ENCODE measurements at places on chromosomes 7 and 10.

GRCh38 chr7:13981070-13981469 is 8.4 kb downstream of the ETV1 start:
- no peak for DNase-seq

GRCh38 chr10:104643303-104643663 is 2.2 kb downstream of the SORCS3 start:
- DNase-seq, result no peak

- DNase-seq, result peak; percentile 35
These were observed 9.6 kb downstream of the CCL26 start for GRCh38 chr7:75762350-75762917.

DNA sequence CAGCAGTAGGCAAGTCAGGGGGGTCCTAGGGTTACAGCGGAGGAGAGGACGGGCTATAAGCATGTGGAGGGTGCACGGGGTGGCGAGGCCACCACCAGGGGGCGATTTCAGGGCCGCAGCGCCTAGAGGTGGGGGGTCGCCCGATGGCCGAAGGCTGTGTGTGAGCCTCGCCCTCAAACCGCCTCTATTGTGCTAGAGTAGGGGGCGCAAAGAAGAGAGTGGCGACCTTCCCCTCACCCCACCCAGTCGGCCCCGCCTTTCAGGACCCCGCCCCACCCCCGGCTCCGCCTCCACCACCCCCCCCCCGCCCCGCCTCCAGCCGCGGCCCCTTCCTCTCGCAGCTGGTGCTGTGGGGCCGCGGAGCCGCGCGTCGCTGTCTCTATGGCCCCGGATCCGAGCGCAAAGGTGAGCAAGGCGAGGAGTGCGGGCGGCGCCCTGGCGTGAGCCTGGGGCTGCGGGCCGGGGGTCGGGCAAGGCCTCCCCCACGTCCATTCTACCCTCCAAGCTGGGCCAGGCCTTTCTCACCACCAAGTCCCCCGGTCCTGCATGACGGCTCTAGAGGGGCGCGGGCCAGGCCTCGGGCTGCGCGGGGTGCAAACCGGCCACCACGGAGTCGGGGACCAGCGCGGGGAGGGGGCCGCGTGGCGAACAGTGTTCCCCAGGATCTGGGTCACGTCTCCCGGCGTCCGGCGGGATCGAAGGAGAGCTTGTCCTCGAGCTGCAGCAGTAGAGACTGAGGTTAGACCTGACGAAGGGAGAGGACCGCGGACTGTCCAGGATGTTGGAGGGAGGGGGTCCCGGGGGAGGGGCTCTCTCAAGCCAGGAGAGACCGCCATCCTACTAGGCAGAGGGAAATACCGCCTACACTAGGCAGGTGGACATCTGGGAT is at the start of gene SEMA4G:
TSS of gene SEMA4G (plus strand) at position 318 of the 889 bp plus-strand sequence. CDS start 3,409 bp downstream, outside the sequence.
- peak; percentile 61 for DNase-seq

GRCh38 chr10:57699944-57700343 is 567.8 kb downstream of the IPMK start:
- no peak for DNase-seq

DNA sequence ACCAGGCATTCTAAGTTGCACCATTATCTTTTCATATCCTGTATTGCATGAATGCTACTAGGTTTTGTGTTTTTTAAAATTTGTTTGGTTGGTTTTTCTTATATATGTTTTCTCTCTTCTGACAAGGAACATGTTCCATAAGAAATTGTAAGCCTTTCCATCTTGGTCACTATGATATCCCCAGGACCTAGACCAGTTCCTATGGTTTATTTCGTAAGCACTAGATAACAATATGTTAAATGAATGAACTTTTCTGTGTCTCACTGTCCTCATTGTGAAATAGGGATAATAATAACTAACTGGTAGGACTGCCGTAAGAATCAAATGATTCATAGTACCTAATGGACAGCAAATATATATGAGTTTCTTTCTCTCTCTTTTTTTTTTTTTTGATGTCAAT is 146.3 kb downstream of the SEMA3E start:
- no peak for DNase-seq

GRCh38 chr10:24394461-24395190 is 185.7 kb downstream of the KIAA1217 start:
- no peak for DNase-seq

DNA sequence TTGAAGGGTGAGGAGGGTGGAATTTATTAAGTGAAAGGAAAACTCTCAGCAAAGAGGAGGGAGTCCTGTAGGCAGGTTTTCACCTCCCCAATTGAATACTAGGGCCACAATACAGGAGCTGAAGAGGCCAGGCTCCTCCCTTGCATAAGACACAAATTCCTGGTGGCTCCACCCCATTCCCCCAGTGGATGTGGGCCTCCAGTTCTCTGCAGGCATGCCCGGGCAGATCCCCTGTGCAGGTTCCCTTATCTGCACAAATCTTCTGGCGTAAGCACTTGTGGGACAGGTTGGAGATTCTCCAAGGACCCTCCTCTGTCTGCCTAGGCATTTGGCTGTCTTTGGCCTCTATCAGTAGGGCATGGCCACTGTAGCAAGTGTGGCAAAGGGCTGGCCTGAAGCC is 847.1 kb upstream of the MBL2 start:
- DNase-seq, result no peak

DNA sequence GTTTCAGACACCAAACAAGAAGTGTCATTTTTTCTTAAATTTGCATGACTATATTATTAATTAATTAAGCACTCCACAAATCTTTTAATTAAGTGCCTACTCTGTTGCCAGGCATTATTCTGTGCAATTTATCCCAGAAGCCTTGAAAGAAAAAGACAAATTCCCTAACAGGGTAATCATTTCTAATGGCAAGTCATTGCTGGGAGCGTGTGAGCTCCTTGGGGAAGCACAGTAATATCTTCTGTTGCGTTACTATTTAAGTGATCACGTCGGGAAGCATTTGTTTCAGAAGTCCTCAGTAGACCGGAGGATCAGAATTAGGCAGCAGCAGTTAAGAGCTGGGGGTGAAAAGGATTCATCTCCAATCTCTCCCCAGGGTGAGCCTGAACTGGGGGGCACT is 276.8 kb upstream of the RNF32 start:
- no peak for DNase-seq

- DNase-seq, result no peak
These were observed 59.5 kb upstream of the ELMO1 start for GRCh38 chr7:37508118-37508517.

- DNase-seq, result no peak
These were observed 69.3 kb downstream of the MYOF start for GRCh38 chr10:93412801-93413200.

DNA sequence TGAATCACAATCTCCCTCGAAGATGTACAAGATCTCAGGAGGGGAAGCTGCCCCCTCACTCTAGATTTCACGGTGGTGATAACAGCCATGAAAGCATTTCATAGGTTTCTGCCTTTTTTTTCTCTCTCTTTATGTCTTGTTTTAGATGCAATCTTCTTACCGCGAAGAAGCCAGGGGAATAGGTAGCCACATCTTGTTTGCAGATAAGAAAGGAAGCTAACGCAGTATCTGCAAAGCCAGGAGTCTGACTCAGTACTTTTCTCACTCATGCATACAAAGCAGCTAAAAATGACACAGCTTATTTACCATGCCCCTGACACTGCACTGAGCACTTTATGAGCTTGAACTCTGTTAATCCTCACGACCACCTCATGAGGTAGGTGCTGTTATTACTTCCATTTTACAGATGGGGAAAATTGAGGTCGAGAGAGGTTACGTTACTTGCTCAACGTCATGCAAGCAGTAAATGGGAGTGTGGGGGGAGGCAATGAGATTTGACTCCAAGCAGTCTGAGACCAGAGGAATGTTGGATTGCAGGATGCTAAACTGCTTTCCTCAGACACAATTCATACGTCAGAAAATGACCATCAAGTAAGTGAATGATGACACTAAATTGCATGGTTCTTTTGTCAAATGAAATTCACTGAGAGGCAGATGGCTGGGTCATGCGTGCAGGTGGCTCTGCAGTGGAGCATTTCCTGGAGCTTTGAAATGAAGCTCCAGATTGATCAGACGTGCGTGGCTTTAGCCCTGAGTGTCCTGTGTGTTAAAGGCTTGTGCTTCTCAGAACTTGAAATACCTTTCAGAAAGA is 3.3 kb downstream of the MAP3K8 start:
- DNase-seq, result no peak

- DNase-seq, result no peak
These were observed 137.3 kb downstream of the AGMO start for GRCh38 chr7:15424468-15424867.

DNA sequence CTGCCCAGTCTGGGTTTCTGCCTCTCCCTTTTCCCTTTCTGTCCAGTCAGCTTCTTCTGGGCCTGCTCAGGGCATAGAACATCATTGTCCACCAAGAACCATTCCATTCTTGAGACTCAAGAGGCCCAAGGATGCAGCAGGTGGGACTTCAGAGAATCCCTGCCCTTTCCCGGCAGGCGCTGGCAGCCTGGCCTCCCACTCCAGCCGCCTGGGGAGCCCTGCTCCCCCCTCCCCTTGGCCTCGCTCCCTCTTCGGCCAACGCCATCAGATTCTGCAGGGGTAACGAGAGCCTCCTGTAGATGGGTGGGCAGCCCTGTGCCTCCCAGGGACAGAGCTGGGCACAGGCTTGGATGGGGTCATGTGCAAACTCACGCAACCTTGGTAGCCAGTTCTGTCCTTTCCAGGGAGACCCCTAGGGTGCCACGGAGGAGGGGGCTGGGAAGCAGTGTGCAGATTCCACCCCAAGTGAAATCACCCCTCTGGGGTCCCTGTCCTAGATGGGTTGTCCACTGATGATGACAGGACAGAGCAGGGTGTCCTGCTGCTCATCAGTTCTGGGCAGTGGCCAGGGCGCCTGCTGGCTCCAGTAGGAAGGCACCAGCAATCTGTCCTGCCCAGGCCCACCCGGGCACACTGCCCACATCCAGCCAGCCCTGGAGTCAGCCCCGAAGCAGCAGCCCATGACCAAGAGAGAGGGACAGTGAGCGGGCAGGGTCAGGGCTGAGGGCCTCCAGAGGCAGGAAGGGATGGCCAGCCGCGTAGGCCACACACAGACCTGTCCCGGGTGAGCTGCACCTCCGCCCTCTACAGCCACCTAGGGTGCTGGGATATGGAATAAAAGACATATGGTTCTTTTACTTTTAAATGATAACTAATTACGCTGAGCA is 47.7 kb downstream of the RASGEF1A start:
- no peak for DNase-seq

DNA sequence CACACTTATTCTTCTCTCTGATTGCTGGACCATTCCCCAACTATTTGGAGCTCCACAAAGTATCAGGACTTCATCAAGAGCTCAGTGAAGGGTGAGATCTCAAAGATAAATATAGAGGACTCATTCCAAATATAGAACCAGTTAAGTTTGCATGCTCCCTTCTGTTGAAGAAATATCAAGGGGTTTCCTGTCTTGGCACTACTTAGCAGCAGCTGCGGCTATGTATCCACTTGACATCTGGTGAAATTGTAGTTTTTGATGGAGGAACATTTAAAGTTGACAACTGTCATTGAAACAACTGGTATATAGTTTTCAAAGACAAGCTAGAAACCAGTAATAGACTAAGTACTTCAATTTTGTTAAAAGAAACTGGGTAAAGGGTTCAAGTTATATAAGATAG is 1.0 kb upstream of the SPAG6 start:
- no peak for DNase-seq

DNA sequence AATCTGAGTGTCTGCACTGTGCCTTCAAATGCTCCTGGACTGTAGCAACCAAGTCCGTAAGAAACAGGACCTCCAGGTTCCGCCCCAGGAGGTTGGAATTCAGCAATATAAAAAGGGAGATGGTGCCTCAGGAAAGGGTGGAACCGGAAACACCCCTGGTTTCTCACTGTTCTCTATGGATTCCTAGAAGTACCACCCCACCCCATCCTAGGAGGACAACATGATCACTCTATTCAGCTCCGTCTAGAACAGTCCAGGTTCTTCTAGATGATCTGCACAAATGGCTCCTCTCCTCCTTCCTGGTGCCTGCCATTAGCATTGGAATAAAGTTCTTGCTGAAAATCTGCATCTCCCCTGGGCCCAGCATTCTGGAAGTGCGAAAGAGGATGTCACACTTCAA is 7.6 kb upstream of the ZNF12 start:
- DNase-seq, result no peak

GRCh38 chr10:8060704-8061121 is 6.2 kb downstream of the GATA3 start:
- no peak for DNase-seq

- no peak for DNase-seq
These were observed 8.1 kb downstream of the SDK1 start for GRCh38 chr7:3309140-3309539.

GRCh38 chr7:36084485-36085091 is 68.5 kb upstream of the EEPD1 start:
- DNase-seq, result no peak

GRCh38 chr10:129898706-129899268 is 65.3 kb downstream of the EBF3 start:
- no peak for DNase-seq

DNA sequence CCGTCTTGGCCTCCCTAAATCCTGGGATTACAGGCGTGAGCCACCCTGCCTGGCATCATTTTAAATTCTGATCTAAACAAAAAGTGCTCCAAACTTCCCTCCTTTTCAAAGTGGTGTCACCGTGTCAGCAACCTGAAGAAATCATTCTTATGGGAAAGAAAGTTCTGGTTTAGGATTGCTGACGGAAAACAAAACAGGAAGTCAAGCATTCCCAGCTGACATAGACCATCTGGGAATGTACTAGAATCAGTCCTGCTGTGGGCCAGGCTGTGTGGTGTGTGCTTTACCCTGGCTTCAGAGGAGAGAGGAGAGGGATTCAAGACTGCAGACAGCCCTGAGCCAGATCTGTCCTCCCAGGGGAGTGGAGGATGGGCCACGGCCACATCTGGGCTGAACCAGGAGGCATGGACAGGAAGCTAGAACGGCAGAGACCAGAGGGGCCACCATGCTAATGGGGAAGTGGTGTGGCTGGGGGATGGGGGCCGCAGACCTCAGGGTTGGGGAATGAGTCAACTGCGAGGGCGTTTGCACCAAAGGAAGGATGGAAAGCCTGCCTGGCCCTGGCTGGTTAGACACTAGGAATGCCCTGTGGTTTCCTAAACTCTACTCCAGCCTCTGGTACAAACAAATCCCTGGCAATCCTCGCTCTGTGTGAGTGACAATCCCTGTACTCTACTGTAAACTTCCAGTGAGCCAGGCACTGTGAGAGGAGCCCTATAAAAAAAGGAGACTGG is 16.7 kb upstream of the CLIP2 start:
- DNase-seq, result peak; percentile 86

DNA sequence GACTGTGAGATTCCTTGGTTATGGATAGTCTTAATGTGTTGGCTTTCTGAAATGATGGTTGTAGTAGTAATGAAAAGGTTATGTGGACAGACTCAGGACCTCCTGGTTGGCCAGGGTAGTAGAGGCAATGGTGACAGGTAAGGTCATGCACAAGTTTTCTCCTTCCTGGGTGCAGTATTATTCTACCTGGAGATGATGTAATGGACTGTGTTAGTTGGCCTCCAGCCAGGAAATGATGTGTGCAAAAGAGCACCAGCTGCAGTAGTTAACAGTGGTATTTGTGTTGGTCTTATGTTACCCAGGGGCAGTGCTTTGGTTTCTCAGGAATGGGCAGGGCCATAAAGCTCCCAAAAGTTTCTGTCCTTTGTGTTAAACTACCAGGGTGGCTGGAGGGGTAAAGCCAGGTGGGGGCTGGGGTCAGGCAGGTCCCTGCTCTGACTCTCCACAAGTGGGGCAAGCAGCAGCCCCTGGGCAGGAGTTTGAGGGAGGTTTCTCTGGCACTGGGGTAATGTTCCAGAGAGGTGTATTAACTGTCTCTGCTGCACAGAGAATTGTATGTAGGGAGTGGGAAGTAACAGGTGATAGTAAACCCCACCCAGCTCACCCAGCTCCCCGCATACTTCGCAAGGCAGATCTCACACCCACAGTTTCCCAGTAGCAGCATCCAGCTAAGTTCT is 36.3 kb downstream of the GPR22 start:
- no peak for DNase-seq

- DNase-seq, result no peak
These were observed 145.4 kb downstream of the SNX10 start for GRCh38 chr7:26437003-26437532.
